ENCODE measurements at places on chromosomes 1 and 21.

DNA sequence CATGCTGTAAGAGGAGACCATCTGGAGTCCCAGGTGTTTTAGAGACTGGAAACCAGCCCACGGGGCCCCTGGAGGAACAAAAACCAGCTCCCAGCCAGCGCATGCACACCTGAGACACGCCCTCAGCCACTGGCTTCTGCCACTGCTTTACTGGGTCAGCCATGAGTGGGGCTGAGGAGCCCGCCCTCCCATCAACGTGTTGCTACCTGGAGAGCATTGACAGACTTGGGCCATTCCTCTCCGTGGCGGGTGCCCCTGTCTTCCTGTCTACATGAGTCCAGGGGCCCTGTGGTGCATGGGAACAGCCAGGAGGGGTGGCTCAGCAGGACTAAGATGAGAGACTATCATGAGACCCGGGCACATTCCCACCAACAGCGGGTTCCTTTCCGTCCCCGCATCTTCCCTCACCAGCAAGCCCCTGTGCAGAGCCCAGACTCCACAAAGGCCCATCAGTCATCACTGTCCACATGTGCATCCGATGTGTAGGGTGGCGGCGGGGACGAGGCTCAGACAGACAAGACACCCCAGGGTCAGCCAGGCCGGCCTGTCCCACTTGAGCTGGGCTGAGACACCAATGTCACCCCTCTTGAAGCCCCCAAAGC lies 45.4 kb upstream of the POFUT2 start:
- no peak for DNase-seq

GRCh38 chr21:24127651-24128050 lies 1479.6 kb downstream of the MRPL39 start:
- DNase-seq, result no peak

- DNase-seq, result no peak
Measured at GRCh38 chr1:181592255-181592859, 109.0 kb downstream of the CACNA1E start.

- DNase-seq, result no peak
Measured at GRCh38 chr1:16174261-16174868, 18.5 kb upstream of the EPHA2 start.

- no peak for DNase-seq
Measured at GRCh38 chr1:62288662-62289061, 30.6 kb downstream of the KANK4 start.

GRCh38 chr1:39230261-39231190 lies 26.0 kb downstream of the MACF1 start:
- DNase-seq, result no peak

- peak; percentile 86 for DNase-seq
Measured at GRCh38 chr1:32351399-32352238, 10.7 kb downstream of the FAM229A start.

DNA sequence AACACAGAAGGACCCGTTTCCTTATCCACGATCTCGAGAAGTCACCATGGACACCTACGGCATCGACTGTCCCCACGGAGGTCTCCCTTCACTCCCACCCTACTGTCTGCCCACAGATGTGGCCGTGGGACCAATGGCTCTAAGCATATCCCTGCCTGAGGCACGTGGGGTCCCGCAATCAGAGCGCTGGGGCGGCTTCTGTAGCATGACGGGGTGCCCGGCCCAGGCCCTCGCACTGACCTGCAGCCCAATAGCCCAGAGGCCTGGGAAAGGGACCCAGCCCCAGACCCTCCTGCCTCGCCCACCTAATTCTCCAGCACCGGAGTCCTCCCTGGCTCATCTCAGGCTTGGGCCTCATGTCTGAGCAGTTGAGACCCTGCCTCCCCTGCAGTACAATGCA lies 132.5 kb downstream of the NPHP4 start:
- no peak for DNase-seq

DNA sequence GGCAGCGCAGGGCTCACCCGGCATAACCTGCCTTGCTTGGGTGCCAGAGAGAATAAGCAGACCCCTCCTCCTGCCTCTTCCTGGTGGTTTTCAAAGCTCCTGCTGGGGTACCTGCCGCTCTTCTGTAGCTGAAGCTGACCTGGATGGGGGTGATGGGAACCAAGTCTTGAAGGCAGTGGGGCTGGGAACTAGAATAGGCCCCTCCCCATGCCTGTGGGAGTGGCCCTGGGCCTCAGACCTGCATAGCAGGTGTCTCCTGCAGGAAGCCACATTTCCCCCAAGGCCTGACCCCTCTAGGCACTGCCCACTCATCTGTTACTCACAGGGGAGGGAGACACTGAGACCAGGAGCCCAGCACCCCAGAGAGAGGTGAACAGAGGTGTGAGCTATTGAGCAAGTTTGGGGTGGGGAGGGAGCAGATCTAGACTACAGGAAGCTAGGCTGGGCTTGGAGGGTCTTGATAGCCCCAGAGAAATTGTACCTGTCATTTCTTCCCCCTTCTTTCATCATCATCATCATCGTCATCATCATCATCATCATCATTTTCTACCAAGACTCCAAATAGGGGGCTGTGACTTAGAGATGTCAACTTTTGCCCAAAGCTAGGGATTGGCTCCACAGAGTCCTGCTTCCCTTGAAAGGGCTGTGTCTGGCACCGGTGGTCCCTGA lies 10.1 kb downstream of the PADI1 start:
- no peak for DNase-seq

All from T-helper 17 cell (primary cell).